Endodermal cell (in vitro differentiated cells): ENCODE measurements at places on chromosomes 3 and 15.

DNA sequence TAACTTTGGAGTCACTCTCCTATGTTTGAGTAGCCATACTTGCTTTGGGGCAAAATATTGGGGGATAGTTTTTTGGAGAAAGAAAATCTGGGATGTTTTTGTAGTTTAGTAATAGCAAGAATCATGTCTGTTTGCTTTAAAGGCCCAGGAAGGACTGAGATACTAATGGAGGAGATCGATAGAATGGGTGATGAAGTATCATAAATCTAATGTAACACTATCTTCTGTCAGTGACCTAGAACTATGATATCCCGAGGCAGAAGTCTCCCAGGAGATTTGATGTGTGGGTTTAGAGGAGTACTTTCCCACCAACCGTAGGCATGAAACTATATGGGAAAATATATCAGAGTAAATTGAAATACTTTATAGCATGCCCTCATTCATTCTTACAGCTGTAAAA, 21.0 kb upstream of the NFKBIZ start:
- DNase-seq = no peak

DNA sequence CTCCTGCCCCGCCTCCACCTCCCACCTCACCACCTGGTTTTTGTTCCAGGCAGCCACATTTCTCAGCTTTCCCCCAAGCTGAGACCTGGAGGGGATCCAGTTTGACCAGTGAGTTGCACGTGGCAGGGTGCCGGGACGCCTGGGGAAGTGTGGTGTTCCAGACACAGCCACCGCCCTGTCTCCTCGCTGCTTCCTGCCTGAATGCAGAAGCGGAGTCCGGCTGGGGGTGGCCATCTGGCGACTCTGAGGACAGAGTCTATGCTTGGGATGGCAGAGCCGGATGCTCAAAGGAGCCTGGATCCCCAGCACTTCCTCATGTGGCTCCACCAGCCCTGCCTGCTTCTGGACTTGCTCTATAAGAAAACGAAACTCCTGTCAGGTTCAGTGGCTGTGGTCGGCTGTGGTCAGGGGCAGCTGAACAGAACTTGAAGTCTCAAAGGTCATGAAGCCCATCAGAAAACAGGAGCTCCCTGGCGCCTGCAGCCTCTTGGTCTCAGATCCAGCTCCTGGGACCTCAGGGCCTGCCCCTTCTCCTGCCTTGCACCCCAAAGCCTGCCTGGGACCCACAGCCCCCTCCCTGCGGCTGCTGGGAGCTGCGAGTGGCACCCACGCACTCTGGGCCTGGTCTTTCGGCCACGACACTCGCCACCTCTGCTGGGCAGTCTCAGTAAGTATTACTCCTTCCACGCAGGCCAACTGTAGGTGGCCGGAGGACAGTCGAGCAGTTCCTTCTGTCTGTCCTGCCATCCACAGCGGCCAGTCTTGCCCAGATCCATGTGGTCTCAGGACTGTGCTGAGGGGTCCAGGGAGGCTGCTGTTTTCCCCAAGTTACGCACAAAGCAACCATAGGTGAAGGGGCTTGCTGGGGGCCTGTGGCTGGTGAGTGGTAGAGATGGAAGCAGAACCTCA, 112.8 kb upstream of the MEF2A start:
- DNase-seq = peak; percentile 38

GRCh38 chr3:114441386-114441785, 147.6 kb downstream of the TIGIT start:
- DNase-seq = no peak

GRCh38 chr15:73822998-73823397, 50.4 kb upstream of the TBC1D21 start:
- peak; percentile 84 for DNase-seq

DNA sequence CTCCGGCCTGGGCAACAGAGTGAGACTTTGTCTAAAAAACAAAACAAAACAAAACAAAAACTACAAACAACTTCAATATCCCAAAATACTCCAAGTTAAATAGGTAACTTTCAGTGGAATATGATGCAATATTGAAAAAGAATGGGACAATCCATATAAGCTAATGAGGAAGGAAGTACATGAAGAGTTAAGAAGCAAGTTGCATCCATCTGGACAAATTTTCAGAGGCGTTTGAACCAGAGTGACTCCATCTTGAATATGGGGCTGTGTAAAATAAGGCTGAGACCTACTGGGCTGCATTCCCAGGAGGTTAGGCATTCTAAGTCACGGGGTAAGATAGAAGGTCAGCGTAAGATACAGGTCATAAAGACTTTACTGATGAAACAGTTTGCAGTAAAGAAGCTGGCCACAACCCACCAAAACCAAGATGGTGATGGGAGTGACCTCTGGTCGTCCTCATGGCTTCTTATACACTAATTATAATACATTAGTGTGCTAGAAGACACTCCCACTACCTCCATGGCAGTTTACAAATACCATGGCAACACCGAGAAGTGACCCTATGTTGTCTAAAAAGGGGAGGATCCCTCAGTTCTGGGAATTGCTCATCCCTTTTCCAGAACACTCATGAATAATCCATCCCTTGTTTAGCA, 58.1 kb upstream of the LCTL start:
- no peak for DNase-seq

DNA sequence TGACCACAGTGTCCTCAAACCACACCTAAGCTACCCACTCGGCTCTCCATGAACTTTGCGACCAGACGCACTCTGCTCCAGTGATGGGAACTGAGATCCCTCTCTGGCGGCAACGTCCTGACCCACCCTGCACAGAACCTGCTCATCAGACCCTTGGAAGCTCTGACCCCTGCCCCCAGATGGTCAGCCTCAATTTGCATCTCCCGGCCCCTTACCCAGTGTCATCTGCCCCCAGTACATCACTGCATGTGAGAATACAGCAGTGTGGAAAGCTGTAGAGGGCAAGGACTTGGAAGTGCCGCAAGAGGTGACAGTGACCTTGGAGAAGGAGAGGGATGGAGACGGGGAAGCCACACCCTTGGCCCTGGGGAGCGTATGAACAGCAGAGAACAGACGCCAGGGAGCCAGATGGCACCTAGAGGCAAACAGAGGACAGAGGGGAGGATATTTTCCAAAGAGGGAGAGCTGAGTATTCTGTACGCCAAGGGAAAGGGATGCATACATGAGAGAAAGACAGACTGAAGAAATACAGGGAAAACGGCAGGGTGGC, 192.0 kb downstream of the XXYLT1 start:
- no peak for DNase-seq

DNA sequence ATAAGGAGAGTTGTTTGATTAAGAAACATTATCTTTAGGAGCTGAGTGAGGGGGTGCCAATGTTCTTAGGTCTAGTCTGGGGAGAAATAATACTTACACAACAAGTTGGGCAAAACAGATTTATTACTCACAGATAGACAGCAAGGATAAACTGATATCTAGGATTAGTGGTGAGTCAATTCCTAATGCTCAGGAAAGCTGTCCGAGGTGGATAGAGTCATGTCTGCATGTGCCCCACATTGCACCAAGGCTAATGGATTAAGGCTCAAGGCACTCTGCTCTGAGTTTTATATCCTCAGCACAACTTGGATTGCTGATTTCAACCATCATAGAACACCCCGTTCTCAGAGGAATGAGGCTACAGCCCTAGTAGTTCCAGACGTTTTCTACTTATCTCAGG, 1042.3 kb downstream of the OTOL1 start:
- DNase-seq = no peak

GRCh38 chr15:75061272-75061671, 37.9 kb downstream of the PPCDC start:
- peak; percentile 17 for DNase-seq

- no peak for DNase-seq
These were observed 31.7 kb upstream of the MAP4 start for GRCh38 chr3:48047841-48048464.

DNA sequence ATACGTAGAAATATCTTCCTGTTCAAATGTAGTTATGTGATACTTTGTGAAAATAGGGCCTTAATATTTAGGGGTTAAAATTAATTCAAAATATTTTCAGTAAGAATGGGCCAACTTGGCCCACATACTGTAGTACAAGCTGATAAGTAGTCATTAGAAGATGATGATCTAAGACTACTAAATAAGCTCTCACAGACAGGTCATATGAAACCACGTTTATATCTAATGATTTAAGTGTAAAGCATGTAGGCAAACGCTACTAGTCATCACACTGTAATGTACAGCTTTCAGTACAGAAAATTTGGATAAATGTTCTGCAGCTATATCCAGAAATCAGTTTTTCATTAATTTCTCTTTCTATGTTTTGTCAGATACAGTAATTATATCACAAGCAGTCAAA, 228.6 kb downstream of the UBE2E2 start:
- no peak for DNase-seq

- no peak for DNase-seq
These were observed 17.4 kb downstream of the THBS1 start for GRCh38 chr15:39598186-39598850.

DNA sequence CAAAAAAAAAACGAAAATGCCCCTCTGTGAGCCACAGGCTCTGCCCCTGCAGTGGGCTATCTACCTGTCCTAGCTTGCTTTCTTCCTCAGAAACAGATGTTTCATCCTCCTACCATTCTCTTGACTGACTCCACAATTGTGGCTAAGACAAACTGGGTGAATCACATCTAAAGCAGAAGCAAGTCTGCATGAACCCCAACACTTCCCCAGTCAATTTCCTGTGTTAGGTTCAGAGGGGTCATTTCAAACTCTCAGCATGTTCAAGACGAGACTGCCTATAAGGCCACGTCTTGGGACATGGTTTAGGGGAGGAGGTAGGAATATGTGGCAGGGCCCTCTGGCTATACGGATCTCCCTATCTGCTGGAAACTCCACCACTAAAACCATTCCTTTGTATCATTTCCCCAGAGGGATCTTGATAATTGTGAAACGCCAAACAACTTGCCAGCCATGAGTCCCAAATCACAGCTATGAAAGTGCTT, 28.6 kb upstream of the ANKDD1A start:
- no peak for DNase-seq

- peak; percentile 72 for DNase-seq
These were observed 17.5 kb upstream of the GNAT1 start for GRCh38 chr3:50173685-50174516.

- DNase-seq = no peak
These were observed 137.1 kb downstream of the PLCH1 start for GRCh38 chr3:155607761-155608160.

DNA sequence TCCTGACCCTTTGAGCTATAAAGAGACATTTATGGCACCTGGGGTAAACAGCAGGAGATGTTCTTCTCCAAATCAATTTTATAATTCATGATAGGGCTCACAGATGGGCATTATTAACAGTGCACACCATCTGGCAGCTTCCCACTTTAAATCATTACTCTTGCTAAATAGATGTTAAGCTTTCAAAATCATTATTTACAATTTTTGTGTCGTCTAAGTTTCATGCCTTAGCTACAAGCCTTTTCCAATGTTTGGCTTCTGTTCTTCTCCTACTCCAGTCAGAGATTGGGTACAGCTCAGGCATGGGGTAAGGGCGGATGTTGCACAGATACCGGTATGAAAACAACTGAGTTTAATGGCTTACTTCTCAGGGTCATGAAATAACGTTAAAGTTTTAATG, 120.9 kb upstream of the PFN2 start:
- no peak for DNase-seq

DNA sequence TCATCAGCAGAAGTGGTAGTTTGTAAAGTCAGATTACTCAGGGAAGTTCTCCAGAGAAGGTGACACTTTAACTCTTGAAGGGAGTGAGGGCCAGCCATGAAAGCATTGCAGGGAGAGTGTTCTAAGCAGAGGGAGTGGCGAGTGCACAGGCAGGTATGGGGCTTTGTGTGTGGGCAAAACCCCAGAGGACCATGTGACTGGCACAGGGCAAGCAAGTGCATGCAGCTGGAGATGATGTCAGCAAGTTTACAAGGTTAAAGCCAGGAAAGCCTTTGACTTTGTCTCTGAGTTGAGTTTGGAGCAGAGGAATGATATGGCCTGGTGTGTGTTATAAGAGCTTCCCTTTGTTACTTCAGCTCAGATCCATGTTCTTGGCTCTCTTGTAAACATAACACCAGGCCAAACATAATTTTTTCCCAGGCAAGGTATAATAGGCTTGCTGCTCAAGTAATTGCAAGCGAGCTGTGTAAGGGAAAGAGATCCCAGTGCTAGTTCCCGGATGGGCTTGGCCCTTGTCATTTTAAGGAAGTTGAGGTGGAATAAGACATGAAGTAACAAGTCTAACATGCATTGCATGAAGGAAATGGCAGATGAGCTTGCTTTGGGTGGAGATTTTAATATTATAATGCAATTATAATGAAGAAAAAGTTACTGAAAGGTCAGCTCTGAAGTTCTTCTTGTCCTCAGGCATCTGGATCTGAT, 341.1 kb upstream of the LRRC3B start:
- no peak for DNase-seq

GRCh38 chr3:185934767-185935464, 2.9 kb downstream of the TRA2B start:
- DNase-seq = peak; percentile 14

DNA sequence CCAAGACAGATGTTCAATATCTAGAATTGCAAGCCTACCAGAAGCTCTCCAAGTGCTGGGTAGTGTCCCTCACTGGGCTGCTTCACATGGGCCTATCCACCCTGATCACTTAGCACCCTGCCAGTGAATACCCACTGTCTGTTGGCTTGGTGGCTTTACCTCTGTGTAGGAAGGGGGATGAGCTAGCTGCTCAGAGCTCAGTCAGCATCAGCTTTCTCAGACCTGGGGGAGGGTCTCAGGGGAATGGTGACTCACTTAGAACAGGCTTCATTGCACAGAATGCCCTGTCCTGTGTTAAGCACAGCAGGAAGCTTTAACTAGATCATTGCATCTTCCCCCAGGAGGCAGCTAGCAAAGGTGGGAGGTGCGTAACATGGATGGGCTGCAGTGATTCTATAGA, 209.8 kb downstream of the PDCD6IP start:
- DNase-seq = peak; percentile 83

GRCh38 chr15:42220216-42220615, 12.1 kb upstream of the VPS39 start:
- DNase-seq = no peak

DNA sequence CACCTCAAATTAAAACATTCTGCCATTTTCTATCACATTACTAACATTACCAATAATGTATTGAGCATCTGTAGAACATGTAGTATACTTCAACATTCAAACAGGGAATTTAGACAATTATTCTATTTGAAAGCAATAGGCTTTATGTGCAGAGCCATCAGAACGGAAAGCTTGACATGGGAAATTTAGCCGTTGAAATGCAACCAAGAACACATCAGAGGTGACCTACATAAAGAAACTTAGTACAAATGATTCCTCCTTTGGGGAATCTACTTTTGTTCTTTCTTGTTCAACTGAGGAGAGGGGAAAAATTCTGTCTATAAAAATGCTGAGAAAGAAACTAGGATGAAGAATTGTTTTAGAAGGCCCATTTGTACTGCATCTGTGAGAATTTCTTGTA, 38.6 kb upstream of the RBMS3 start:
- DNase-seq = no peak

DNA sequence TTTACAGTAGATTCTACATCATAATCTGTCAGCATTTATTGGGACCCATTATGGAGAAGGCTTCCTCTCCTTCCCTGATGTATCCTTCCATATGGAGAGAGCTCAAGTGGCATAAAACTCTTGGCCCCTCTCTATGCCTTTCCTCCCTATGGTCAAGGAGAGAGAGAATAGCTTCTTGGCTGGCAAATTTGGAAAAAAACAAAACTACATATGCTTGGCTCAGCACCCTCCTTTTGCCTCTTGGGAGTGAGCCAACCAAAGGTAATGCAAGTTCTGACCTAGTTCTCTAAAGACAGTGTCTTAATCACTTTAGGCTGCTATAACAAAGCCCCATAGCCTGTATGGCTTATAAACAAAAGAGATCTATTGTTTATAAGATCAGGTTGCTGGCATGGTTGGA, 37.5 kb downstream of the C3orf70 start:
- DNase-seq = no peak

GRCh38 chr3:55416331-55416821, 70.7 kb downstream of the WNT5A start:
- no peak for DNase-seq

- no peak for DNase-seq
These were observed 34.7 kb downstream of the PIK3CA start for GRCh38 chr3:179182902-179183301.
